ENCODE measurements at places on chromosomes 2 and 18.

GRCh38 chr2:205865056-205865455 is 182.8 kb downstream of the NRP2 start:
- no peak for DNase-seq

- no peak for DNase-seq
Measured at GRCh38 chr2:101724125-101724474, 26.6 kb downstream of the MAP4K4 start.

GRCh38 chr2:5057891-5058351 is 634.3 kb upstream of the SOX11 start:
- no peak for DNase-seq

GRCh38 chr2:236531996-236532395 is 37.6 kb upstream of the ACKR3 start:
- DNase-seq: no peak

- no peak for DNase-seq
Measured at GRCh38 chr2:51720826-51721225, 688.9 kb upstream of the NRXN1 start.

GRCh38 chr18:65752625-65753325 is 2.0 kb downstream of the CDH7 start:
- DNase-seq: no peak

DNA sequence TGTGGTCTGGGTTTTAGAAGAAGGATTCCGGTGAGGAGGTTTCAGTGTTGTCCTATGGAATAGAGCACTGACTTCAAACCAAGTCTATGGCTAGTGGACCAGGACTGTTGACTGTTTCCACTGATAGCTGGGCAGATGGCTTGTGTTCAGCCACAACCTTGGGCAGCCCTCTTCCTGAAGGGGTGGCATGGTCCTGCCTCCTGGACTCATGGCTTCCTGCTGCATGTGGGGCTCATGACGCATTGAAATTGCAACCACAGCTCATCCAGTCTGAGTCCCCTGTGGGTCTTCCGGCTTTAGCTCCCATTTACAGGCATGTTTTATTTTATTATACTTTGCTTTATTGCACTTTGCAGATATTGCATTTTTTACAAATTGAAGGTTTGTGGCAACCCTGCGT is 105.0 kb downstream of the B3GNT2 start:
- no peak for DNase-seq

DNA sequence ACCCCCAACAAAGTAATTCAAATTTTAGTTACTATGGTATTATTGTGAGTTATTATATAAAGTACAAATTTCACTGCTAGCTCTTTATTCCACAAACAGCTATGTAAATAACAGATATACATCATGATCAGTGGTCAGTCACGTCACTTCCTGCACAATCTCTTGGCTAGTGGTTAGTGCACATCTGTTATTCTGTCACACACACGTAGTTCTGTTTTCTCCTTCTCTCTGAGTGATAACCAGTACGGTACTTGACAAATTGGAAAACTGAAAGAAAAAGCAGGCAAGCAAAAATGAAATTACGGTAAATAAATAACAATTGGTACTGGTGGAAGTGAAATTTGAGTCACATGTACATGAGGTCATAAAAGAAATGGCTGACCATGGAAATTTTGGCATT is 728.7 kb downstream of the CCDC85A start:
- no peak for DNase-seq

DNA sequence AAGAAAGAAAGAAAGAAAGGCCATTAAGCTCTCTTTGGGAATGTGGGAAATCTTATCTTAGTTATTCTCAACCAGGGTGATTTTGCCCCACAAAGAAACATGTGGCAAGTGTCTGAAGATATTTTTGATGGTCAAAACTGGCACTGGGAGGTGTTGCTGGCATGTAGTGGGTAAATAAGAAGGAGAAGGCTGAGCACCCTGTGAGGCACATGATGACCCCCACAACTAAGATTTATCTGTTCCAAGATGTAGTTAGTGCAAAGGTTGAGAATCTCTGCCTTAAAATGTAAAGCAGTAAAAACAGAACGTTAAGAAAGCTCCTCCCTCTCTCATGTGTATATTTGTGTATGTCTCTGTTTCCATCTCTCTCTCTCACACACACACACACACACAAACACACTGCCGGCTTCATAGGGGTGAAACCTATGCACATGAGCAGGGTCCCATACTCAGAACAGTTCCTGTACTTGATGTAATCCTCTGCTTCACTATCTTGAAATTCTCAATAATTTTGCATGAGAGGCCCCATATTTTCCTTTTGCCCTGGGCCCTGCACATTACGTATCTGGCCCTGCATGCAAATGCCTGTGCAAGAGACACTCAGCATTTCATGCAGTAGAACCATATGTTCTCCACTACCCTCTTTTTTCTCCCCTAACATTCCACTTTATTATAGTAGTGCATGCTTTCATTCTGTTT is 94.3 kb downstream of the MREG start:
- no peak for DNase-seq
